Inflammatory macrophage treated with lipopolysaccharide for 1 hour (primary cell): ENCODE measurements at places on chromosomes 7 and 10.
A peak's percentile ranks its signal among the peaks of the same experiment; 100 is the strongest.

GRCh38 chr10:13440185-13441061 lies 88.4 kb downstream of the BEND7 start:
- peak; percentile 64 for DNase-seq

- DNase-seq: no peak
These were observed 99.7 kb upstream of the CAV2 start for GRCh38 chr7:116399819-116400218.

GRCh38 chr10:11876324-11876723 lies 53.2 kb downstream of the PROSER2 start:
- DNase-seq: no peak

- DNase-seq: no peak
These were observed 178.4 kb upstream of the TARP start for GRCh38 chr7:38451840-38452239.

- peak; percentile 84 for DNase-seq
These were observed at the start of gene NUDT13 for GRCh38 chr10:73110345-73110849. NUDT13 (plus strand) TSS chr10:73110455; CDS start chr10:73114366, 3,911 bp downstream.

DNA sequence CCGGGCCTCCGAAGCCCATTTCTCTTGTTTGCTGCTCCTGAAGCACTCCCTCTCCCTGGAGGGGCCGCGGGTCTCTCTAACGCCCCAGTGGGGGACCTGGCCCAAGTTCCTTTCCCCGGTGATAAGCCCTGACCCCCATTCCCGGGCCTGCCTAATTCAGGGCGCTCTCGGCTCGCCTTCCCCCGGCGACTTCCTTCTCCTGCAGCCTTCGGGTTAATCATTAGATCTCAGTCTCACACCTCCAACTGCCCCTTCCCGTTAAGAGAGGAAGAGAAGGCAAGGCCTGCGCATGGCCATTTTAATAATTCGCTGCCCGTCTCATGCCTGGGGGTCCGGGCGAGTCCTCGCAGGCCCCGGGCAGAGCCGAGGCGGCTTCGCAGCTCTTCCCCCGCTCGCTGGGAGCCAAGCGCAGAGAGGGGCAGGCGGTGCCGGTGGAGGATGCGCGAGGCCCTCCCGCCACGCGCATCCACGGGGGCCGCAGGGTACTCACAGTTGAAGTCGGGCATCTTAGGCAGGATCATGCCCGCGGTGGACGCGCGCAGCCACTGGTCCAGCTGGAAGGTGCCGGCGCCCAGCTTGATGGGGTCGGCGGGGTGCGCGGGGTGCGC lies 1.2 kb downstream of the MNX1 start:
- DNase-seq: no peak

DNA sequence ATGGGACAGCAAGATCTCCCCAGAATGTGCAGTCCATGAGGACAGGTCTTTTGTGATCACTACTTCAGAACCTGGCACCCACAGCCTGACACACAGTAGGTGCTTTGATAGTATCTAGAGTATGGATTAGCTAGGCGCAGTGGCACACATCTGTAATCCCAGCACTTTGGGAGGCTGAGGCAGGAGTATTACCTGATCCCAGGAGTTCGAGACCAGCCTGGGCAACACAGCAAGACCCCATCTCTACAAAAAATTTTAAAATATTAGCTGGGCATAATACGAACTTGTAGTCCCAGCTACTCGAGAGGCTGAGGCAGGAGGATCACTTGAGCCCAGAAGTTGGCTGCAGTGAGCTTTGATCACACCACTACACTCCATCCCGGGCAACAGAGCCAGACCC lies 22.3 kb upstream of the ARPC1B start:
- no peak for DNase-seq

DNA sequence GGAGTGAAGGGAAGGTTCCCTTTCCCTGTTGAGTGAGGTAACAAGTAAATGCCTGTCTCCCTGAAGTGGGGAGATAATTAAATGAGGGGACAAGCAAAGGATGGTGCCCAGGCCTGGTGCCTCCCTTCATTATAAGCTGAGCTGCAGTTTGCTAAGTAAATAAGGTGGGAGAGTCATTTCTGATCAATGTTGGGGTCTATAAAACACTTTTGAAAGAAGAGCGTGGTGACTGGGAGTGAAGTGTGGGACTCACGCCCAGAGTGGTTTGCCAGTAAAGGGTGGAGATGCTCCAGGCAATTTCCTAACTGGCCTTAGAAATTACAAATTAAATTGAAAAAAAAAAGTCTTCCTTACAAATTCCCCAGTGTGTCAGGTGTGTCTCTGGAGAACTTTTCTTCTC lies 9.6 kb upstream of the GPR15LG start:
- no peak for DNase-seq

- no peak for DNase-seq
These were observed 98.3 kb downstream of the HBP1 start for GRCh38 chr7:107267138-107267537.

GRCh38 chr10:77571490-77571889 lies 66.1 kb downstream of the KCNMA1 start:
- DNase-seq: no peak

DNA sequence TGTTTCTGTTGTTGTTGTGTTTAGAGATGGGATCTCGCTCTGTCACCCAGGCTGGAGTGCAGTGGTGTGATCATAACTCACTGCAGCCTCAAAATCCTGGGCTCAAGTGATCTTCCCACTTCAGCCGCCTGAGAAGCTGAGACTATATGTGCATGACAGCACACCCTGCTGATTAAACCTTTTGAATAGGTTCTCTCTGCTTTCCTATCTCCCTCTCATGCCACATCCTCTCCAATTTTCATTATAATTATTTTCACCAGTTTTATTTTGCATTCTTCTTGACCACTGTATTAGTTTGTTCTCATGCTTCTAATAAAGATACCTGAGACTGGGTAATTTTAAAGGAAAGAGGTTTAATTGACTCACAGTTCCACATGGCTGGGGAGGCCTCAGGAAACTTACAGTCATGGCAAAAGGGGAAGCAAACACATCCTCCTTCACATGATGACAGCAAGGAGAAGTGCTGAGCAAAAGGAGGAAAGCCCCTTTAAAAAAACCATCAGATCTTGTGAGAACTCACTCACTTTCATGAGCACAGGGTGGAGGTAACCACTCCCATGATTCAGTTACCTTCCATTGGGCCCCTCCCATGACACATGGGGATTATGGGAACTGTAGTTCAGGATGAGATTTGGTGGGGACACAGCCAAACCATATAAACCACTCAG lies 12.9 kb downstream of the AGK start:
- peak; percentile 82 for DNase-seq

DNA sequence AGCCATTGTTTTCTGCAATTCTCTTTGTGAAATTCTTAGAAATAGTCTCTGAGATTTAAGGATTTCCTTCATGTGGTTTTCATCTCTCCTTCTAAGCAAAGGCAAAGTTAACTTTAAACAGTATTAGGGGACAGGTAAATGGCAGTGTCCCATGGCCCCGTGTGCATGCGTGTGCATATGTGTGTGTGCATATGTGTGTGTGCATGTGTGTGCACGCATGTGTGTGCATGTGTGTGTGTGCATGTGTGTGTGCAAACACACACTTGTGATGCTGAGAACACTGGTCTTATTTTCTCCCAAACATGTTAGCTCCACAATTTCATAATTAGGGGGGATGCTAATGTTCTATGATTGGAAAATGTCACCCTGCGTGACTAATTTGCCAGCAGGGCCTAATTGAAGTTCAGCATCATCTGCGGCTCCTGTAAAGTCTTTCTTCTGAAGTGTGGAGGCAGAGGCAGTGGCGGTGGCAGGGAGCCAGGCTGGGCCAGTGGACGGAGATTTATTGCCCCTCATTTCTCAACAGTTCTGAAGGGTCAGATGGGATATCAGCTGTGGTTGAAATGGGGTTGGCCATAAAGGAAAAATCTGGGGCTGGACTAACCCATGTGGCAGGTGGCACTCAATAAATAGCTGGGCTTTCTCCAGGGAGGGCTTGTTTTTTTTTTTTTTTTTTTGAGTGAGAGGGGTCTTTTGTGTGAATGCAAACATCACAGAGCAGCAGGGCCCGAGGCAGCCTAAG lies 289.3 kb upstream of the PODXL start:
- DNase-seq: no peak

- no peak for DNase-seq
These were observed 5.4 kb upstream of the HERPUD2 start for GRCh38 chr7:35700333-35700732.

DNA sequence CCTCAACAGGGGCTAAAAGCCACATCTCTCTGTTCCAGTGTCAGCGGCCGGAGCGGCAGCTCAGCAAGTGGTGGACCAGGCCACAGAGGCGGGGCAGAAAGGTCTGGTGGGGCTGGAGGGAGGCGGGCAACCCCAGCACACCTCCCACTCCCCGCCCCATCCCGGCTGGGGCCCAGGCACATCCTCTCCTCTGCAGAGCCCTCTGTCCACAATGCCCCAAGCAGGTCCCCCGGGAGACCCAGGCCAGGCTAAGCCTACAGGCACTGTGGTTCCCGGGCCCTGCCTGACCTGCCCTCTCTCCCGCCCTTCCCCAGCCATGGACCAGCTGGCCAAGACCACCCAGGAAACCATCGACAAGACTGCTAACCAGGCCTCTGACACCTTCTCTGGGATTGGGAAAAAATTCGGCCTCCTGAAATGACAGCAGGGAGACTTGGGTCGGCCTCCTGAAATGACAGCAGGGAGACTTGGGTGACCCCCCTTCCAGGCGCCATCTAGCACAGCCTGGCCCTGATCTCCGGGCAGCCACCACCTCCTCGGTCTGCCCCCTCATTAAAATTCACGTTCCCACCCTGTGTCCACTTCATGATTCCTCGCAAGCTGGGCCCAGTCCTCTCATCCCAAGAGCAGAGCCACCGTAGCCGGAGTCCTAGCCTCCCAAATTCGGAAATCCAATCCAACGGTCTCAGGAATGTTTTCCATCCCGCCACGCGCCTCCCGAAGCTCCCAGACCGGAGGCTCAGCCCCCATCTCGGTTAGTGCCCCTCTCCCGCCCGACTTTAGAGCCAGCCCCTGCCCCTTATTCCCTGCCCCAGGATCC lies 2.1 kb downstream of the ADIRF start:
- DNase-seq: no peak

GRCh38 chr10:93337309-93337721 lies 144.8 kb downstream of the MYOF start:
- DNase-seq: no peak

DNA sequence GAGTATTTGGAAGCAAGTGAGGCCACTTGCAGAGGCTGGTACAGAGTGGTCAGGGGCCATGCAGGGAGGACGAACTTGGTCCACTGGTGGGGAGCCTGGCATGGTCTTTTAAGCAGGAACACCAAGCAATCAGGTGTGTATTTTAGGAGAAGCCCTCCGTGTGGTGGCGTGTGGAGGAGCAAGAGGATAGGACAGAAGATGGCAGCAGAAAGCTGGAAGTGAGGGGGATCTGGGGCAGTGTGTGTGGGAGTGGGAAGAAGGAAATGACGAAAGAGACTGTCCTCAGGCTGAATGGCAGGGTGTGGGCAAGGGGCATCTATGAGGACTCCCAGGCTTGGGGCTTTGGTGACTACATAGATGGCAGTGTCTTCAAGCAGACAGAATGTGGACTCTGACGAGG lies 51.2 kb downstream of the TEX36 start:
- no peak for DNase-seq

- no peak for DNase-seq
These were observed 4.9 kb downstream of the IPMK start for GRCh38 chr10:58262766-58263165.

- peak; percentile 57 for DNase-seq
These were observed 642 bp upstream of the COL13A1 start for GRCh38 chr10:69801094-69801433.

- DNase-seq: no peak
These were observed 368.7 kb downstream of the AUTS2 start for GRCh38 chr7:69966766-69967591.

DNA sequence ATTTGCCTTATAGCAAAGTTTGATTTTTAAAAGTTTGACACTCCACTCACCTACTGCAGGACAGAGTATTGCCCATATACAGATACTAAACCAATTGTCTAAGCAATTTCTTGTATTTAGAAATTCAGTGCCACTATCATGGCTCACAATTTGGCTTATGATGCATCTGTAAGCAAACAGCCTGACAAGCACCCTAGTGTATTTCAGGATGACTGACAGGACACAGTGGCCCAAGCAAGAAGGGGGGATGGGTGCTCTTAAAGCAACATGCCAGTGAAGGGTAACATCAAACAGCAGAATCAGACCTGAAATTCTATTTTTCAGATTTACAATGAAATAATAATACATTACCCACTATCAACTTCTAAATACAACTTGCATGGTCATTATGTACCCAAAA lies 30.5 kb downstream of the CTNNA3 start:
- DNase-seq: no peak

DNA sequence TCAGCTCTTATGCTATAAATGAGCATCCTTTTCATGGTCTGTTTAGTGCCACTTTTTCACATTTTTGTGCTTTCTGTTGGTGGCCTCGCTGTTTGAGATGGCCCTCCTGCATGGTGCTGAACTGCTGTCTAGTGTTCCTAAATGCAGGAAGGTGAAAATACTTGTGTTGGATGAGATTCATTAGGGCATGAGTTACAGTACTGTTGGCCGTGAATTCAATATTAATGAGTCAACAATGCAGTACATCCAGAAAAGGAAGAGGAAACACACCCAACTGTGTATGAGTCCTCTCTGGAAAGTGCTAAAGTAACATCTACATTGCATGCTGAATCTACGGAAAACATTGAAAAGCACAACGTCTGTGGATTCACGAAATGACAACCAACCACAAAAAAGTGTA lies 124.0 kb downstream of the HERPUD2 start:
- DNase-seq: peak; percentile 12

DNA sequence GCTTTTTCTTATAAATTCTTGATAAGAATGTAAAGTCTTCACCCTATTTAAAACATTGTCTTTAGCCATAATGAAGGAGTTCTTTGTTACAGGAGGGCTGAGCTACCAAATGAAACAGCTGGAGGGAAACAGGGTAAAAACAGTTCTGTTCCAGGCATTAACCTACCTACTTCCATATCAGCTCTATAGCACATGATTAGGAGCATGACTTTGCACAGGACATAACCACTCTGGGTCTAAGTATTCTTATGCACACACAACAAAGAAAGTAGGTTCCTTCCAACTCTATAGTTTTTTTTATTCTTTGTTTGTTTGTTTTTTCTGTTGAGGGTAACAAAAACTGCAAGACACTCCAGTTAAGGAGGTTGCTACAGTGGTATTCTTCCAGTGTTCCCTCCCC lies 52.7 kb downstream of the SCIN start:
- DNase-seq: no peak

DNA sequence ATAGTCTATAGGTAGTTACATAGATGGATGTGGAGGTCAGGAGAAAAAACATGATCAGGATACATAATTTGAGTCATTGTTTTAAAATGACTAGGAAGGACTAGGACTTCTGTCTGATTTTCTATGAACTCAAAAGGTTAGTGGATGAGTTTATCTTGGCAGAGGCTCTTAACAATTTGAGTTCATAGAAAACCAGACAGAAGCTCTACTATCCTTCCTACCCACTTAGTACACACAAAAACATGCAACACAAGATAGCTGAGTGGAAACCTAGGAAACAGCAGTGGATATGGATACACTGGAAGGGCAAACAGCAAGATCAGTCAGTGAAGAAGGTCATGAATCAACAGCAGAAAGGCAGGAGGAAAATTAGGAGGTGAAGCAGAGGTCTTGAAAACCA lies 84.6 kb downstream of the VPS50 start:
- no peak for DNase-seq
